ENCODE measurements at places on chromosomes 13 and 19.
A peak's percentile ranks its signal among the peaks of the same experiment; 100 is the strongest.

GRCh38 chr19:57655443-57655842 is 13.3 kb upstream of the ZSCAN4 start:
- no peak for DNase-seq

- peak; percentile 77 for DNase-seq
These were observed at the start of gene ZNF175 for GRCh38 chr19:51570962-51571575. Gene ZNF175, plus strand, starts transcription at chr19:51571283. Its CDS starts 2,047 bp downstream, at chr19:51573330.

- no peak for DNase-seq
These were observed at the start of gene MAB21L1 for GRCh38 chr13:35475960-35476943. Gene MAB21L1, minus strand, starts transcription at chr13:35476689. Its CDS starts 551 bp downstream, at chr13:35476138.

DNA sequence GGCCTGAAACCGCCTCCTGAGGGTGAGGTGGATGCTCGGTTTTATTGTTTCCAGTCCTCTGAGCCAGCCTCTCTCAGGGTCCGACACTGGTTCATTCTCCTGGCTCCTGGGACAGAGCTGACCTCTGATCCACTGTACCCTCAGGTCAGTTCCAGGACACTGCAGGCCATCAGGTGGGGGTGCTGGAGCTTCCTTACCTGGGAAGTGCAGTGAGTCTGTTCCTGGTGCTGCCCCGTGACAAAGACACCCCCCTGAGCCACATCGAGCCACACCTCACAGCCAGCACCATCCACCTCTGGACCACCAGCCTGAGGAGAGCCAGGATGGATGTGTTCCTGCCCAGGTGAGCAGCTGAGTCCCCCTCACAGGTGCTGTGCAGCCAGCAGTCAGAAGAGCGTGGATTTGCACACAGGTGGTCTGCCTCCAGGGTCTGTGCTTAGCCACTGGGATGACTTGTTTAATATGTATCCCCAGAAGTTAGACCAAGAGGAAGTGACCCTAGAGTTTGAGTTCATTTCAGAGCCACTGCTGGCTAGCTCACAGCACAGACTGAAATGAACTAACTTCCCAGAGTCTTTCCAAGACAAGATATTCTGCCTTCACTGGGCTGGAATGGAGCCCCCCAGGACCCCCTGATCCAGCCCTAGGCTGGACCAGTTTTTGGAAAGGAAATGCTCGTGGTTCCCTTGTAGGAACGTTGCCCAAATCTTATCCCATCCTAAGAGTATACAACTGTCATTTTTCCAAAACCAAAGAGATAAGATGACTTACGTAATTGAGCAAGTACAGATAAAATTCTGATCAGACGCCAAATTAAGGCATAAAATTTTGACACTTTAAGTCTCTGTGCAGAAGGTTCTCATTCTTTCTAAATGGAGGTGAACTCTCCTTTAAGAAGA is 8.8 kb downstream of the SERPINE3 start:
- DNase-seq: no peak

DNA sequence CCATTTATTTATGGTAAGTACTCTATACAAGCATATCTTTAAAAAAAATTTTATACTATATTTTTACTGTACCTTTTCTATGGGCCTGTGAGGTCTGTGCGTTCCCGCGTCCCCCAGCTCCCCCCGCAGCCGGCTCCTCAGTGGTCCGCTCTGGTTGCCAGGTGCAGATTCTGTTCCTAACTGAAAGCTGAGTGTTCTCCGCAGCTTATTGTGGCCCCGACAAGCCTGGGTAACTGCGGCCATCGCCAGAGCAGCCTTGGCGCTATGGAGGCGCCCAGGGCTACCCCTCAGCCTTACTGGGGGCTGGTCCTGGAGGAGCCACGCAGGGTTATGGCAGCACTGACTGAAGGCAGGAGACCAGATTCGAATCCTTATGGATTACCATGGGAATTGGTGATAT is 896.8 kb downstream of the PCDH17 start:
- no peak for DNase-seq

GRCh38 chr19:15563325-15563794 is 51.7 kb upstream of the CYP4F8 start:
- DNase-seq: no peak

GRCh38 chr13:24232474-24232873 is 72.0 kb downstream of the SPATA13 start:
- DNase-seq: no peak

DNA sequence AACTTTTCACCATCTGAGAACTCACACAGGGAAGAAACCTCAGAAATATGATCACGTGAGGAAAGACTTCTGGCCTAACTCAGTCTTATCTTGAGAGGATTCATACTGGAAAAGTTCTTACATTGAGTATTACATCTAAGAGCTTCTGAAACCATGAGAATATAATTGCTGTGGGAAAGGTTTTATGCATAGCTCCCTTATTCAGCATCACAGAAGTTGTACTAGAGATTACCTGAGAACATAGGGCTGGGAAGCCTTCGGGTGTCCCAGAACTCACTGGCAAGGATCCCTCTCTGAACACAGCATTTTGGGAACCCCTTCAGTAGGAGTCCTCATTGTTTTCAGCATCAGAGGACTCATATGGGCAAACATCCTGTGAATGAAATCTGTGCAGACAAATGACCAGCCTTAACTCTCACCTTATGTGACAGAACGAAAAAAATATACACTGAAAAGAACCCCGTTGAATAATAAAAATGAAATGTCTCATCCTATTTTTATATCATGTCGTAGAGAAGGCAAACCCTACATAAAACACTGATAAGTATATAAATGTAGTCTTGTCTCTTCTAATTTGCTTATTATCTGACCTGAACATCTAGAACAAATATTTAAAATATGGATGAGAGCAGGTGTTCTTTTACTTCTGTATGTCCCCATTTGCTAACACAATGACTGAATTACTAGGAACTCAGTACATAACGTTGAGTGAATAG is 14.2 kb downstream of the ZNF274 start:
- no peak for DNase-seq

GRCh38 chr13:62906469-62906868 is 1490.8 kb upstream of the PCDH20 start:
- DNase-seq: no peak

GRCh38 chr19:28834996-28835395 is 378.0 kb downstream of the UQCRFS1 start:
- no peak for DNase-seq

- DNase-seq: no peak
These were observed 237.9 kb downstream of the NALCN start for GRCh38 chr13:101178406-101178805.

- DNase-seq: no peak
These were observed 102.0 kb downstream of the KDM4B start for GRCh38 chr19:5070930-5071329.
